ENCODE measurements at places on chromosomes 16 and 17.

DNA sequence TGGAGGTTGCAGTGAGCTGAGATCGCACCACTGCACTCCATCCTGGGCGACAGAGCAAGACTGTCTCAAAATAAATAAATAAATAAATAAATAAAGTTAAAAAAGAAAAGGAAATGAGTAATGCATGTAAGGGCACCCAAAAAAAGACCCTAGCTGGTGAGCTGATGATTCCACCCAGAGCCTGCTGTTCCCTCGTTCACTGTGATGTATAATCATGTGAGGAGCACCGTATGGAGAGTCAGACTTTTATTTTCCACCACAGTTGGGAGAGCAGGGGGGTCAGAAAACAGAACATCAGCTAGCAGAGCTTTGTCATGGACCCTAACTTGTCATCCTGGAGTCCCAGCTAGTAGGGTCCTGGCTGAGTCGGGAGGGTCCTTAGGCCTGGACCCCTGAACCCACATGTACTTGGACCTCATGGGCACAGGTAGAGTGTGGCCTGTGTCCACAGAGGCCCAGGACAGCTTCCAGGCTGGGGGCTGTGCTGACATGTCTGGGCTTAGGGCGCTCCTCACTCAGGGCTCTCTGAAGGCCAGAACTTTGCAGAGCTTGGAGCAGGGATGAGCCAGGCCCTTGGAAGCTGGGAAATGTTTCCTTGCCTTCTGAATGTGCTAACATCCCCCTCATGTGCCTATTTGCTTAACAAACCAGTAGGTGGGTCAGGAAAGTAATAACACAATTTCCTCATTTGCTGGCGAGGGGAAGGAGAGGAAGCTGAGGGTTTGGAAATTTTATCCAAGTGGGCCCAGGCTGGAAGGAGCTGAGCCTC is 18.8 kb upstream of the LASP1NB start:
- no peak for DNase-seq

- no peak for DNase-seq
These were observed 11.3 kb downstream of the ERAL1 start for GRCh38 chr17:28865946-28866752.

DNA sequence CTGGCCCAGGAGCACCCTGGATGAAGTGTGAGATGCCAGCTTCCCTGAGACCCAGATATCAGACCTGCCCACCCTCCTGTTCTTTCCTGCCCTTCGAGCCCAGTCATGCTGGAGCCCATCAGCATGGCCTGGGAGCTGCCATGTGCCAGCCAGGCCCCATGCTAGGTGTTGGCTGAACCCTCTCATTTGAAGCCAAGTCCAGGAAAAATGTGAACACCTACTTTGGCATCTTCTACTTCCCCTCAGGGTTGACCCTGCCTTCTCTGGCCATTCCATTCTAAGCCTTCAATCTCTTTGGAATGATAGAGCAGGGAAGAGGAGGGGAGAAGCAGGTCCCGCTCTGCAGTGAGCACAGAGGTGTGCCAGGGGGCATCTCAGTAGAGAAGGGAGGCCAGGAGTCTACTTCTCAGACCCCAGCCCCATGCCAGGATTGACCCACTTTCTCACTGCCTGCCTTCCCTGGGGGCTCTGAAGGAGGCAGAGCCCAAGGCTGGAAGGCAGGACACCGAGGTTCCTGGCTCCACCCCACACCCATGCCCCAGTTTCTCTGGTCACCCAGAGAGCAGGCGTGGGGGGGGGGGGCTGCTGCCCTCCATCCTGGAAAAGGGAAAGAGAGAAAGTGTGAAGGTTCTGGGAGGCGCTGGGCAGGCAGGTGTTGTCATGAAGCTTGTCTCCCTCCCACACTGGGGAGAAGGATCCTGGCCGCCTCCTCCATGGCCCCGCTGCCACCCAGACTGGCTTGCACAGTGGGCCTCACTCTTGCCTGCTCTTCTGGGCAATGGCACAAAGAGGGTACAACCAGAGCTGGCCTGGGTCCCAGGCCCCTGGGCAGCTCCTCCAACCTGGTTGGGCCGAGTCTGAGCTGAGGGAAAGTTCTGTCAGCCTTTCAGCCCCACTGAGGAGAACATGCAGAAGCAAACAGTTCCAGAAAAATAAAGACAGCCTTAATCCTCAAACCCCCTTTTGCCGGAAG is 9.3 kb downstream of the HDAC5 start:
- no peak for DNase-seq

DNA sequence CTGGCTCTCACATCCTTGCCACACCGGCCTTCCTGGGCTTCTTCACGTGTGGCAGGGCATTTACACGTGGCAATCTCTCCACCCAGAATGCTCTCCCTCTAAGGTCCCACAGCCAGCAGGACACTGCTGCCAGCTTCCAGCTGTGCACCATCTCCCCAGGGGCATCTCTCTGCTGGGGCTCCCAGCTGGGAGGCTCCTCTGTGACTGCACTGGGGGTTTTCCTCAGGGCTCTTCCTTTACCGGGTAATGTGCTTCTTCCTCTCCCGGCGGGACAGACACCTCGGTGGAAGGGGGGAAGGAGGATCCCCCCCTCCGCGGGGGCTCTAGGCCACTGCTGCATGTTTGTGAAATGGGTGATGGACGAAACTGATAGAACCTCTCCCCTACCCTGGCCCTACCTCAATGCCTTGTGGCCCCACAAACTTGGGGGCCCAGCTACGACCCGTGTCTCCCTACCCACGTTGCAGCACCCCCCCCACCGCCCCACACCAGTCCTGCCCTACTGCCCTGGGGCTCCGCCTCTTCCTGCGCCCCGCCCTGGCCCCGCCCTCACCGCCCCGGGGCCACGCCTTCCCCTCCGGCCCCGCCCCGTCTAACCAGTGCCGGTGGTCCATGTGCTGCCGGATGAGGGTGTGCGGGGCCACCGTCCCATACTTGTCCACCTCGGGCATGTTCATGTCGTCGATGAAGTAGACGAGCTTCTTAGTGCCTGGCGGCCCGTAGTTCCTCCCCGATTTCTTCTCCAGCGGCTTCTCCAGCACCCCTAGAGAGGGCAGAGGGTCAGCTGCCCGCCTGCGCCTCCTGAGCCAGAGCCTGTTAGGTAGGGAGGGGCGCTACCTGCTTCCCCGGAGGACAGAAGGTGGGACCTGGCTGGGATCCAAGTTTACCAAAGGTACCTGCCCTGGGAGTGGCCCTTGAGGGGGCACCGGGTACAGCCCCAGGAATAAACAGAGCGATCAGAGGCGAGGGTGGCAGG is 92.6 kb downstream of the DNAH17 start:
- DNase-seq, result peak; percentile 45

- no peak for DNase-seq
These were observed 40.4 kb downstream of the SCNN1G start for GRCh38 chr16:23222929-23223328.

DNA sequence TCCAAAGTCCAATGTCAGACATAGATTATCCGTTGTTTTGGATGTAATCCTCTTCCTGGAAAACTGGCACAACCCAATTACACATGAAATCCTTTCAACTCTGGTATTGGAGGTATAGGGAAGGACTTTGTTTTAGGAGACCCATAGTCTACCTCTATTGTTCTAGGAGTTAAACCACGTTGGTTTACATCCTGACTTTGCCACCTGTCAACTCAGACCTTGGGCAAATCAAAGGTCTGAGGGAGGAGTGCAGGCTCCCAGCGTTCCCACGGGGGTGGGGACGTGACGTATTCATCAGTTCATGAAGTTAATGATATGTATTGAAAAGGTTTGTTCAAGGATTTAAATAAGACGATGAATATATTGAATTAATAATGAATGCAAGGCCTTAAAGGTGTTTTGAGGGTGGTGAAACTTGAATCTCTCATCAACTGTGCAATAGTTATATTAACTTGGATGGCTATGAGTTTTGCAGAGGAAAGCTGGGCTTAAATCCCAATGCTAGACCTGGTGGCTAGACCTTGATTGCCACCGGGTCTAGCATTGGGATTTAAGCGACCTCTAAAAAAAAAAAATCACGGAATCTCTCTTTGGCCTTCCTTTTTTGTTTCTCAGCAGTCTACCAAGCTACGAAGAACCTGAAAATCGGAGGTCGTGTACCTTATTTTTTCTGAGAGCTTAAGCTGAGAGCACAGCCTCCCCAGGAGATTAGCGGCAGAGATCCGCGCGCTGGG is 744 bp upstream of the NF1 start:
- DNase-seq, result no peak

- no peak for DNase-seq
These were observed 4.4 kb upstream of the CARHSP1 start for GRCh38 chr16:8872967-8873865.

DNA sequence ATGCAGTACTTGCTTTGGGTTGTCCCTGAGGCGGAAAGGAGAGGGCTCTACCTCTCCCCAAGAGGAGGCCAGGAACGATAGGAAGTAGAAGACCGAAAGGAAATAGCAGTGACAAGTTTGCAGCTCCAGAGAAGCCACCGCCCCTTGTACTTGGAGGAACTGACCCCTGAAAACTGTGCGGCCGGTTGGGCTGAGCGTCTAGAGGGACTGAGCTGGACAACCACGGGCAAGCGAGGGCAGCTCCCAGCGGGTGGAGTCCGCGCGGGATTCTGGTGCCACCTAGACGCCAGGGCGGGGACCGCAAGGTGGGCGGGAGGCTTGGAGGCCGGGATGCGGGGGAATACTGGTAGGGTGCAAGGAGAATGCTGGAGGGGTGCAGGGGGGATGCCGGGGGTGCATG is 1.3 kb upstream of the SLC6A4 start:
- no peak for DNase-seq

DNA sequence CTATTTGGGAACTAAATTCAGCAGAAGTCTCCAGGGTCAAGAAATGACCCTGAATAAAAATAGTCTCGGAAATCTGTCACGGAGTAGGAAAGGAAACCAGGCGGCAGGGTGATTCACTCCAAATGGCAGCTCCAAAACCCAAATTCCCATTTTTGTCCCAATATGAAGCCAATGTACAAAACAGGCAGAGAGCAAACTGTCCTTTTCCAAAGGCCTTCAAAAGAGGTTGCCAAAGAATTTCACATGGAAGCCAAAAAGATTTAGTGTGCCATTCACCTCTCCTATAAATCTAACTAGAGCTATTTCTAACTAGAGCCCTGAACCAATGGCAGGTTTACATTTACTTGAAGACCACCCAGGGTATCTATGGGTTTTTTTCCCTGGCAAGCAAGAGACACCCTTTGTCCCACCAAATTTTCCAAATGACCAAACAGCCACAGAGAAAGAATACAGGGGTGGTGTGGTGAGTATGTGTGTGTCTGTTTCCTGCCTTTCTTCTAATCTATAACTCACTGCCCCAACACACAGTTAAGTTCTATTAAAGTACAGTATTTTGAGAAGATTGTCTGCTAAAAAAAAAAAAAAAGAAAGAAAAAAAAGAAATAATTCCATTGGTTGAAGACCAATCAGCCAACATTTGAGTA is 6.8 kb downstream of the MYO1D start:
- DNase-seq, result no peak

- no peak for DNase-seq
These were observed 42.3 kb downstream of the ABCC12 start for GRCh38 chr16:48113471-48113870.

DNA sequence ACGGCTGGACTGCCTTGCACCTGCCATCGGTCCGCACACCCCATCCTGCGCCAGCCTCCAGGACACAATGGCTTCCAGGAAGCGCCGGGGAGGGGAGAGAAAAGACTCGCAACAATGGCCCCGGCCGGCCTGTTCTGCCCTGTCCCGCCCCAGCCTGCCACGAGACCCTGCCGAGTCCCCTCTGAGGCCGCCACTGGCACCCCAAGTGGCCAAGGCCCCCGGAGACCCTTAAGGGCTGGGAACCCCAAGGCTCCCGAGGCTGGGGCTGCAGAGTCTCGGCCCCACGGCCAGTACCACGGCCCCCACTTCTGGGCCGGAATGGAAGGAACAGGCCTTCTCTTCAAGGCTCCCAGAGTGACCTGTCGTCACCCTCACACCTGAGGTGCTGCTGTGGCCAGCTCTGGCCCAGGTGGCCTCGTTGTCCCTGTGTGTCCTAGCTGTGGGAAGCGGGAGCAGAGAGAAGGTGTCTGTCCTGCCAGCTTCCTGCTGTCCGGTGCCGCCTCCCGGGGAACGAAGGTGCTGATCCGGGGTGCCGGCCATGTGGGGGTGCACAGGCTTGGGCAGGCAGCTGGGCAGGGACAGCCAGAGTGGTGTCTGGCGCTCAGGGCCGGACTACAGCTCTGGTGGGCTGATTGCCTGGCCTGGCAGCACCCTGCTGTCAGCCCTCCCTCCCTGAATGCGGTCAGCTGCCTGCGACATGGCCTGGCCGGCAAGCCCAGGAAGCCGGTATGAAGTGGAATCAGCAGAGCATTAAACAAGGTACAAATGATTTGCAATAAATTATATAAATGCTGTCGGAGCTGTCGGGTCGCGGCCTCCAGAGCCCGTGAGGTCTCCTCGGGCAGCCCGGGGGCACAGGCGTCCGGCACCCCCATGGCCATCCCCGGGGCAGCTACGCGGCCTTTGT is 8.2 kb upstream of the CACNA1H start:
- DNase-seq, result no peak

DNA sequence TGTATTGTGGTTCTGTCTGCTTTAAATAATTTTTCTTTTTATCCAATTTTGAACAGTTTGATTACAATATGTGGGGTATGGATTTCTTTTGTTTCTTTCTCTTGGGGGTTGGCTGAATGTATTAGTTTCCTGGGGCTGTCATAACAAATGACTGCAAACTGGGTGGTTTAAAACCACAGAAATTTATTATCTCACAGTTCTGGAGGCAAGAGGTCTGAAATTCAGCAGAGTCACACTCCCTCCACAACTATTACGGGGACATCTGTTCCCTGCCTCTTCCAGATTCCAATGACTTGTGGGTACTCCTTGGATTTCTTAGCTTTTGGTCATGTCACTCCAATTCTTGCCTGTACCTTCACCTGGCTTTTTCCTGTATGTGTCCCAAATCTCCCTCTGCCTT is 23.7 kb downstream of the COX11 start:
- no peak for DNase-seq

DNA sequence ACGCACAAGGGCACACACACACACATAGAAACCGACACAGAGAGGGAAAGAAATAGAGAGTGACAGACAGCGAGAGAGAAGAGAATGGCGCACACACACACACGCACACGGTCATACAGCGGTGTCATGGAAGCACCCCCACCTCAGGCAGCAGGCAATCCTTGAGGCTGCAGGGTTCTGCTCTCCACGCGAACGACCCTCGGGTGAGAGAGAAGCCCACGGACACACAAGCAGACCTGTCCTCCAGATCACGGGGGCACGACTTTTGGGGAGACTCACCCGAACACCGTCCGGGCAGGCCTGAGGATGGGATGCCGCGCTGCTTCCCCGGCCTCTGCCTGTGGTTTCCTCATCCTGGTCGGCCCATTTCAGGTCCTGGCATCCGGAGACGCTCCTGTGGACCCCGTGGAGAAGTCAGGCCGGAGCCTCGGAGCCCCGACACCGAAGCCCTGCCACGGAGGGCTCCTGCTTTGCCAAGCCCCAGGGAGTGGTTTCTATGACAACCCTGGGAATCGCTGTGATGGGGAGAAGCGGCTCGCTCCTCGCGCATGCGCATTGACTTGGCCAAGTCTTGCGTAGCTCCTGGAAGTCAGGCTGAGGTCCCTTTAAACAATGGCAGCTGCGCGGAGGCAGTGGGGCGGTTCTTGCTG is 118.2 kb upstream of the KCNJ18 start:
- no peak for DNase-seq

- no peak for DNase-seq
These were observed 132.7 kb downstream of the CCDC182 start for GRCh38 chr17:57612202-57613071.

- no peak for DNase-seq
These were observed 8.8 kb downstream of the CTRB2 start for GRCh38 chr16:75198135-75198600.

- DNase-seq, result no peak
These were observed 2.8 kb downstream of the CCL4 start for GRCh38 chr17:36106493-36106835.
